ENCODE measurements at places on chromosomes 13 and 19. TPM values are rescaled to one million over a fixed set of nuclear protein-coding genes. Genes with fewer than 3 reads are reported as not detected.

The SMIM44 gene
- total RNA-seq, result not detected

The ZNF813 gene
- total RNA-seq, result 0.81 TPM

The C19orf73 gene
- not detected for total RNA-seq

The ZNF700 gene
- total RNA-seq, result 20.0 TPM

The FLT3 gene
- 0.81 TPM for total RNA-seq

The ZNF345 gene
- 9.7 TPM for total RNA-seq

The ZSCAN4 gene
- total RNA-seq, result not detected

The NBEA gene
- total RNA-seq, result 10.2 TPM

The LHB gene
- total RNA-seq, result not detected

The PGLYRP1 gene
- total RNA-seq, result not detected

The DCT gene
- total RNA-seq, result 0.27 TPM

The POSTN gene
- total RNA-seq, result 145 TPM

The DZIP1 gene
- total RNA-seq, result 24.5 TPM

The SLC5A5 gene
- total RNA-seq, result not detected

All from thoracic aorta (tissue), 2 donors.